ENCODE measurements at places on chromosomes 11 and 22.

- no peak for DNase-seq
Observed at GRCh38 chr22:23888615-23889401, 5.4 kb upstream of the MIF start.

GRCh38 chr11:111400595-111400994 is 21.5 kb upstream of the POU2AF1 start:
- DNase-seq, result no peak

GRCh38 chr11:107591378-107592230 is 657 bp downstream of the ELMOD1 start:
- no peak for DNase-seq

GRCh38 chr11:25993016-25993415 is 338.9 kb upstream of the ANO3 start:
- no peak for DNase-seq

DNA sequence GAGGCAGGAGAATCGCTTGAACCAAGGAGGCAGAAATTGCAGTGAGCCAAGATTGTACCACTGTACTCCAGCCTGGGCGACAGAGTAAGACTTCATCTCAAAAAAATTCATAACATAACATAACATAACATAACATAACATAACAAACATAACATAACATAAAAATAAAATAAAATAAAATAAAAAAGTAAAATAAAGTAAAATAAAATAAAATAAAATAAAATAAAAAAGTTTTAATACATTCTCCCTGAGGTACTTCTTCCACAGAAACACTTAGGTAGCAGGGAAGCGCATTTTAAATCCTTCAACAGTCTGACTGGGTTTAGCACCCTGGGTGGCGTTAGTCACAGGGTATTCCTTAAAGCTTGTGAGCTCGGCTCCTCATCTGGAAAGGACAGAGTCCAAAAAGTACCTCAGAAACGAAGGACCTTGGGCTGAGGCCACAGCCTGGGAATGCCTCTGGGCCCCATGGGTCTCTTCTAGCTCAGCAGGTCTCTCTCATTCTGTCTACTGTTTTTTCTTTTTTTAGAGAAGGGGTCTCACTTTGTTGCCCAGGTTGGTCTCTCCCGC is 41.7 kb downstream of the MICAL3 start:
- no peak for DNase-seq

DNA sequence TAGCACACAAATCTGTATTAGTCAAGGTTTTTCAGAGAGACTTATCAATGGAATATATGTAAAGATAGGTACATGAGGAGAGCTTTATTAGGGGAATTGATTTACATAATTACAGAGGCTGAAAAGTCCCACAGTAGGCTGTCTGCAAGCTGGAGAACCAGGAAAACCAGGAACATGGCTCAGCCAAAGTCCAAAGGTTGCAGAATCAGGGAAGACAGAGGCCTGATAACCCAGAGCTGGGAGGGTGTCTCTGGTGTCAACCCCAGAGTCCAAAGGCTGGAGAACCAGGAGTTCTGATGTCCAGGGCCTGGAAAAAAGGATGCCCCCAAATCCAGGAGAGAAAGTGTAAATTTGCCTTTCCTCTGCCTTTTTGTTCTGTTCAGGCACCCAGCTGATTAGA is 16.3 kb upstream of the OR5F1 start:
- DNase-seq, result no peak

DNA sequence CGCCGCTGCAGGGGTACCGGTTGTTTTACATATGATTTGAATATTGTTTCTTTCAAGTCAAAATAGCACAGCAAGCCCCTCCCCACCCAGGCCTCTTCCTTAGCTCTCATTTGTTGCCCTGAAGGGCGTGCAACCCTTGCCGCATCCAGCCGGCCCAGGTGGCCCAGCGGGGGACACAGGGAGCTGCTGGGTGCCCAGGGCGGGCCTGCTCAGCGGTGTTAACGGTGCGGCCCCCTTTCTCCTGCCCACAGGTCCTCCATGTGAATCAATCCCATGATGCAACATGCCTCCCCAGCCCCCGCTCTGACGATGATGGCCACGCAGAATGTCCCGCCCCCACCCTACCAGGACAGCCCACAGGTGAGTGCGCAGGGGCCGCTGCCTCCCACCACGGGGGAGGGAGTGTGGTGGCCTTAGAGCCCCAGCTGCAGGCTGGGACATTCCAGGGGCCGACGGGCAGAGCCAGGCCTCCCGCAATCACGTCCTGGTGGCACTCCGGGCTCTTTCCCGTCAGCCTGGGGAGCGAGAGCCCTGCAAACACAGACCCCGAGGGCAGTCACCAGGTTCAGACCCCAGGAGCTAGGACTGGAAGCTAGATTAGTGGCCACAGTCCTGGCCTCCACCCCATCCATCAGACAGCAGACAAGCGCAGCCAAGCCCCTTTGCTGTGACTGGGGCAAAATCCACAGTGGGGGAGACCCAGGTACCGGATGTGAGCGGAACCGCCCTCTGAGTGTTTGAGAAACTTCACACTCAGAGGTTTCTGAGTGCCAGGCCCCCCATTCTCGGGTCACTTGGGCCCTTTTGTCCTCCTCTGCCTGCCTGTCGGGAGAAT is 144.8 kb downstream of the FEZ1 start:
- no peak for DNase-seq
